ENCODE measurements at places on chromosomes 1 and 21.
A peak's percentile ranks its signal among the peaks of the same experiment; 100 is the strongest.

DNA sequence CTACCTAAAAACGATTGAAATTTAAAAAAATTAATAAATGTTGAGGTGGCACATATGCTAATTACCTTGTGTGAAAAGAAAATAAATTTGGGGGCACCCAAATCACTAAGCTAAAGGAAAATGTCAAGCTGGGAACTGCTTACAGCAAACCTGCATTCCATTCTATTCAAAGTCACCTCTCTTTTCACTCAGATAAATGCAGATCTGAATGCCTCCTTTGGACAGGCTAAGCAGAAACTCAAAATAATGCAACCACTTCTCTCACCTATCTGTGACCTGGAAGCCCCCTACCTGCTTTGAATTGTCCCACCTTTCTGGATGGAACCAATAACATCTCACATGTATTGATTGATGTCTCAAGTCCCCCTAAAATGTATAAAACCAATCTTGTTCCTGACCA, 628.7 kb downstream of the AMY1C start:
- no peak for DNase-seq

- DNase-seq = no peak
Observed at GRCh38 chr1:116320874-116321273, 52.2 kb upstream of the ATP1A1 start.

DNA sequence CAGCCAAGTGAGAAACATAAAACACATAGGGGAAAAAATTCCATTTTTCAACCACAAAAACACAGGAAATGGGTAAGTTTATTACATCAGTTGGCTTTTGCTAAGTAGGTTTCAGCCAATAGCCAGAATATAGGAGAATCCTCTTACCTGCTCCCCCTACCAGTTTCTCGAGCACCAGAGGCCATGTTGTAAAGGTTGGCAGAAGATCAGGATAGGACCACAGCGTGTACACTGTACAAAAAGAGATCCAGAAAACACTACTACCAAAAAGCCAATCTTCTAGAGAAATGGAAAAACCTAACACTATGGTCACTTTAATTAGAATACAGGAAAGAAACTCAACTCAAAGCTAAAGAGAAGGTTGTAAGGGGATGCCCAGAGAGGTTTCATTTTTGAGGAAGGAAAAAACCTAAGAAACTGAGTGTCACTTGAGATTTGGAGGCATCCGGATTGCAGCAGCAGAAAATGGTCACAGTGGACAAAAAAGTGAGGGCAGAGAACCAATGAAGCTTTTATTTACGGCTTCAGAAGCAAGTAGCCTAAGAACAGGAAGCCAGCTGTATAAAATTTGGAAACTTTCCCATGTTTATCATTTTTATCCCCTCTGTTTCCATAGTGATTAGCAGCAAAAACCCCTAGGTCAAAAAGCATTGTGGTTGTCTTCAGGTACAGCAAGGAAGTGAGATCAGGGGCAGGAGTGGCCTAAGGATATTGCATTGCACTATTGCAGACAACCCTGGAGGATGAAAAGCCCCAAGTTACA, 2.9 kb downstream of the EIF2D start:
- no peak for DNase-seq

DNA sequence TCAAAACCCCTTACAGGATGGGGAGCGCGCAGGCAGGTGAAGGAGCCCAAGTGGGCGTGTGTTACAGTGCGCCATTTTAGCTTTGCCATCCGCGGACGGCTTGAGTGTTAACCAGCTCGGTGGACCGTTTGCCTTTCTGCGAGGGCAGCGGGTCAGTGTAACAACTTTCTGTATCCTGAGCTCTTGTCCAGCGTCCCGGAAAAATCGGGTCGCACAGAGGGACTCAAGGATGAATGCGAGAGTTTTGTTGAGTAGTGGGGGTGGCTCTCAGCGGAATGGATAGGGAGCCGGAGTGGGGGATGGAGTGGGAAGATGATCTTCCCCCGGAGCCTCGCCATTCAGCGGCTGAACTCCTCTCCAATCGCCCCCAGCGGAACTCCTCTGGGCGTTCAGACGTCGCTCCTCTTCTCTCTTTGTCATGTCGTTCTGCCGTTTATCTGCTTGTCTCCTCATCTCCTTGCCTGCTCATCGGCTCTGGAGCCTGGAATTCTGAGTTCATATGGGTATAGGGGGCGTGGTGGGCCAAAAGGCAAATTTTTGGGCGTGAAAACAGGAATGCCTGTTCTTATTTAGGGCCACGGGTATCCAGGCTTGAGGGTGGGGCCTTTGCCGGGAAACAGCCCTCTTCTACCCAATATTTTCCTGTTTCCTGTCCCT, 295.4 kb downstream of the CTH start:
- no peak for DNase-seq

DNA sequence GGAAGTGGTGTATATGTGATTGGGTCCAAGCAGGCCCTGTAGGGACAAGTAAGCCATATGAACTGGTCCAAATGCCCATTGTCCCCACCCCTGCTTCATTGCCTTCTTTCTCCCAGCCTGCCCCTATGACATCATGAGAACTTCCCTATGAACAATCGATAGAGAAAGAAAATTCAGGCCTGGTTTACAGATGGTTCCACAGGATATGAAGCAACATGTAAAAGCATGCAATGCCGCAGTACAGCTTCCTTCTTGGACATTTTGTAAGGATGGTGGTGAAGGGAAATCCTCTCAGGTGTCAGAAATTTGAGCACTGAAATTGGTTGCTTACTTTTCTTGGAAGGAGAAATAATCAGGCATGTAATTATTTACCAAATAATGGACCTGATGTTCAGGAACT, 581.7 kb downstream of the MRPL39 start:
- DNase-seq = no peak

DNA sequence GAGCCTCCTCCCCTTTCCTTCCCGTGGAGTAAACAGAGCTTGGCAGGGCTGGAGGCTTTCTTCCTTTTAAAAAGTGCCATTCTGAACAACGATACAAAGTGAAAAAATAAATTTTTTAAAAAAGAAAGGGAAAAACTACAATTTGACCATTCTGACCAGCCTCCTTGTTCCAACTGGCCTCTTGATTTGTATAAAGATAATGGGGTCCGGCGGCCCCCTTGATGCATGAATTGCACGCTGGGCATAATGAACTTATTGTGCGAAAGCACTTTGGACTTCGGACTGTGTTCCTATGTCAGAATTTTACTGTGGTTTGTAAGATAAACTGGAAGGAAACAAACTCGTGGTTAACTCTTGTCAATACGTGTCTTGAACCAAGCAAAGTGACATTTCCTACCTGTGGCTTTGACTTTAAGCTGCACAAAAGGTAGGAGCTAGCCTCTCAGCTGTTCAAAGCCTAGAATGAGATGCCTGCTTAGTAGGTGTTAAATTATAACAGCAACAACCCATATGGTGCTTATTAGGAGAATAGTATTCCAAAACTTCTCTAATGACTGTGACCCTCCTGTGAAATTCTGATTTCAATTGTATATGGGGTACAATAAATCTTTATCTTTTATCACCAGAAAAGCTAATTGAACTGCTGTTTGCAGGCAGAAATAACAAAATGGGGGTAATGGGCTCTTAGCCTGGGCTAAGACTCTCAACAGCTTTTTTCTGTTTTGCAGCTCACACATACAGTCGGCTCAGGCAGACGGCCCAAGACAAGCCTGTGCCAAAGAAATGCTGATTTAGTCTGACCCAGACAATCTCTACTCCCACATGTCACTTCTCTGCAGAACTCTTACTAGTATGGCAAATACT, 9.3 kb downstream of the IRF2BP2 start:
- no peak for DNase-seq

DNA sequence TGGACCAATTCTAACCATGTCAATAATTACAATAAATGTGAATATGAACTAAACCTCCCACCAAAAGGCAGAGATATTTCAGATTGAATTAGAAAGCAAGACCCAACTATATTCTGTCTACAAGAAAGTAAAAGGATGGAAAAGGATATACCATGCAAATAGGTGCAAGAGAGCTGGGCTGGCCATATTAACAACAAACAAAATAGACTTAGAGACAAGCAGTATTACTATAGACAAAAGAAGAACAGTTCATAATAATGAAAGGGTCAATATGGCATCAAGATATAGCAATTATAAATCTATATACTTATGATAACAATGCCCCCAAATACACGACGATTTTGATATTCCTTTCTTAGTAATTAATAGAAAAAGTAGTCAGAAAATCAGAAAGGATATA, 67.3 kb upstream of the IFFO2 start:
- DNase-seq = no peak

- DNase-seq = no peak
Observed at GRCh38 chr1:17745479-17745955, 9.6 kb upstream of the ACTL8 start.

DNA sequence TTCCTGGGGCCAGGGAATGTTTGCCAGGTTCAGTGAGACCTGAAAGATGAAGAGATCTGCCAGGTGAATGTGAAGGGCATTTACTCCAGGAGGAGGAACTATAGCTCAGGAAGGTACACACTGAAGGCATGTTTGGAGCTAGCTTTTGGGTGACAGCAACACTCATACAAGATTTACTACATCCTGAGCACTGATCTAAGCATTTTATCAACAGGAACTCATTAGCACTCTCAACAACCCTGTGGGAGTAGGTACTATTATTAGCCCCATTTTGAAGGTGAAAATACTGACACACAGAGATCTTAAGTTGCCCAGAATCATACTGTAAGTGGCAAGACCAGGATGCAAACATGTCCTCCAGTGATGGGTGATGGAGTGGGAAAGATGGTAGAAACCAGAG, 6.7 kb downstream of the GADD45A start:
- DNase-seq = no peak

- no peak for DNase-seq
Observed at GRCh38 chr1:145995964-145996432, 381 bp downstream of the TXNIP start.

DNA sequence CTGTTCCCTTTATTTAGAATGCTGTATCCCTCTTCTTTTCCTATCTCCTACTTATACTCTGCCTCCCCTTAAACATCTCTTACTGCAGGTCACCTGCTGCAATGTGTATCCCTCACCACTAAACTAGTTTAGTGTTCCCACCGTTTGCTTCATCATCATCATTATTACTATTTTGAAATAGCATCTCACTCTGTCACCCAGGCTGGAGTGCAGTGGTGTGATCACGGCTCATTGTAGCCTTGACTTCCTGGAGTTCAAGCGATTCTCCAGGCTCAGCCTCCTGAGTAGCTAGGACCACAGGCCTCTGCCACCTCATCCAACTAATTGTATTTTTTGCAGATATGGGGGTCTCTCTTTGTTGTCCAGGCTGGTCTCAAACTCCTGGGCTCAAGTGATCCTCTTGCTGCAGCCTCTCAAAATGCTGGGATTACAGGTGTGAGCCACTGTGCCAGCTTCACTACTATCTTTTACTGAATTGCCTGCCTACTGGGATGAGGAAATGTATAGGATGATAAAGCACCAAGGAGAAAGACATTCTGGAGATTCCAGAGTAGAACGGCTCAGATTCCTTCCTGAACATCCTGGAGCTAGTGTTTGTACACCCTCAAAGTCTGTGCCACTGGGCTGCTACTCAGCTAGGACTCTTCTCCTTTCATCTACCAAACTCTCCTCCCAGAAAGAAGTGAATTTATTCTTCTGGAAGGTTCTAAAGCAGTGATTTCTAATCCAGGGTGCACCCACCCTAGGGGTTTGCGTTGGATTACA, 8.6 kb upstream of the IFNAR1 start:
- no peak for DNase-seq

DNA sequence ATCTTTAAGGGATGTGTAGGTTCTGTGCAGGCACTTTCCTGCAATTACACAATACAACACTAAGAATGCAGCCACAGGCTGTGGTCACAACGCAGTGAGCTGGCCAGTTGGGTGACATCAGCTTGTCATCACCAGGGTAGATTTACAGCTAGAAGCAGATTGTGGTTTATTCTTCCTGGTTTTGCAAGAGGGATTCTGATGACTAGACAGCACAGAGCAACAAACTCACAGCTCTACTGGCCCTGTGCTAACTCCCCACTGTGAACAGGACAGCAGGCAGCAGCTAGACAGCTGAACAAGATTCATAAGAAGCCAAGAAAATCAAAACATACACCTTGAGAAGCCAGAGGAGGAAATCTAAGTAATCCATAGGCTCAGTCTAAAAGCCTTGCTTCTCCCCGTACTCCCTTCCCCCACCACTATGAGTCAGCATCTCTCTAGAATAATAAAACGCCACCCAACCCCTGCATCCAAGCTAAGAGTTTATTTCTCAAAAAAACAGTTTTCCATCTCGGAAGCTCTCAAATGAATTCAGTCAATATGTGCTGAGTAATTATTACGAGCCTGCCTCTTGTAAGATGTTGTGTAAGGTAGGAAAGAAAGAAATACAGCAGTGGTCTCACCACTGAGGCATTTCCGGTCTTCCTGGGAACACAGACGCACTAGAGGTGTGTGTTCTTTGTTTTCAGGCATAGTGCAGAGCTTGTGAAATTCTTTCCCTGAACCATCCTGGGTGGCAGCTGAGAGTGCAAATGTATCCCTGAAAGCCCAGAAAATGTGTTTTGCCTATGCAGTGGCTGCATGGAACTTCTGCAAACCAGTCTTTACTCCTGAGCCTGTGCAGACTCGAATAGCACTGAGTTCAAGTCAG, 162.8 kb downstream of the NTPCR start:
- DNase-seq = peak; percentile 83

- DNase-seq = no peak
Observed at GRCh38 chr1:71899881-71900280, 382.5 kb downstream of the NEGR1 start.

- DNase-seq = peak; percentile 15
Observed at GRCh38 chr1:234326497-234327366, 46.5 kb upstream of the COA6 start.

DNA sequence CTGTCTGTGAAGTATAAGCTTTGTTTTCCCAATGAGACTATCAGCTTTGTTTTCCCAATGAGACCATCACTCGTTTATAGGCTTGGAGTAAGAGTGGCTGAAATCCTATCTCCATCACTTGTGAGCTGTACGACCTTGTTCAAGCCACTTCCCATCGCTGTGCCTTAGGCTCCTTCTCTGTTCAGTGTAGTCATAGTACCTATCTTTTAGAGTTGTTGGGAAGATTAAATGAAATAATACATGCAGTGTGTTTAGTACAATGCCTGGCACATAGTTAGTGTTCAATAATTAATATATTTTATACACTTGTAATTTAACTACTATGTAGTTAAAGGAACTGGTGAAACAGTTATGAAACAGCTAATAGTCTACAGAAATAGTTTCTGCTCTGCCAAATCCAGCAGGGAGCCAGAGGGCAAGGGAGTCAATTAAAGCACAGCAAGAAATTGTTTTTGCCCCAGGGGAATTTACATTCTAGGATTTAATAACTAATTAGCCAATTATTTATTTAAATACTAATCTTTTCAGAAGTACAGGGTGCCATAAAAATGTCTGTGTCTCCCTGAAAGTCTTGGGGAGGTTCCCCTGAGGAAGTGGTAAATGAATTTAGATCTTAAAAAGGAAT, 139.3 kb upstream of the HMCN1 start:
- no peak for DNase-seq

- peak; percentile 96 for DNase-seq
Observed at GRCh38 chr1:8903908-8904650, 25.6 kb upstream of the ENO1 start.

DNA sequence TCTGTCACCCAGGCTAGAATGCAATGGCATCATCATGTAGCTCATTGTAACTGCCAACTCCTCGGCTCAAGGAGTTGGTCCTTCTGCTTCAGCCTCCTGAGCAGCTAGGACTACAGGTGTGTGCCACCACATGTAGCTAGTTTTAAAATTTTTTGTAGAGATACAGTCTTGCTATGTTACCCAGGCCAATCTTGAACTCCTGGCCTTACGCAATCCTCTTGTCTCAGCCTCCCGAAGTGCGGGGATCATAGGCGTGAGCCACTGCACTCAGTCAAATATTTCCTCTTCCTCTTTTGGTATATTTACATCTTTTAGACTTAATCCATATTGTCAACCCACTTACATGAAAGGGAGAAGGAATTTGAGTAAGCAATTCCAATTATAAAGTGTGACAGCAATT, 121.1 kb downstream of the EVI5 start:
- no peak for DNase-seq

GRCh38 chr1:8641377-8641997, 176.0 kb downstream of the RERE start:
- DNase-seq = no peak
